ENCODE measurements at places on chromosomes 4 and X.

- no peak for DNase-seq
Measured at GRCh38 chr4:185488650-185489049, 17.1 kb upstream of the CCDC110 start.

DNA sequence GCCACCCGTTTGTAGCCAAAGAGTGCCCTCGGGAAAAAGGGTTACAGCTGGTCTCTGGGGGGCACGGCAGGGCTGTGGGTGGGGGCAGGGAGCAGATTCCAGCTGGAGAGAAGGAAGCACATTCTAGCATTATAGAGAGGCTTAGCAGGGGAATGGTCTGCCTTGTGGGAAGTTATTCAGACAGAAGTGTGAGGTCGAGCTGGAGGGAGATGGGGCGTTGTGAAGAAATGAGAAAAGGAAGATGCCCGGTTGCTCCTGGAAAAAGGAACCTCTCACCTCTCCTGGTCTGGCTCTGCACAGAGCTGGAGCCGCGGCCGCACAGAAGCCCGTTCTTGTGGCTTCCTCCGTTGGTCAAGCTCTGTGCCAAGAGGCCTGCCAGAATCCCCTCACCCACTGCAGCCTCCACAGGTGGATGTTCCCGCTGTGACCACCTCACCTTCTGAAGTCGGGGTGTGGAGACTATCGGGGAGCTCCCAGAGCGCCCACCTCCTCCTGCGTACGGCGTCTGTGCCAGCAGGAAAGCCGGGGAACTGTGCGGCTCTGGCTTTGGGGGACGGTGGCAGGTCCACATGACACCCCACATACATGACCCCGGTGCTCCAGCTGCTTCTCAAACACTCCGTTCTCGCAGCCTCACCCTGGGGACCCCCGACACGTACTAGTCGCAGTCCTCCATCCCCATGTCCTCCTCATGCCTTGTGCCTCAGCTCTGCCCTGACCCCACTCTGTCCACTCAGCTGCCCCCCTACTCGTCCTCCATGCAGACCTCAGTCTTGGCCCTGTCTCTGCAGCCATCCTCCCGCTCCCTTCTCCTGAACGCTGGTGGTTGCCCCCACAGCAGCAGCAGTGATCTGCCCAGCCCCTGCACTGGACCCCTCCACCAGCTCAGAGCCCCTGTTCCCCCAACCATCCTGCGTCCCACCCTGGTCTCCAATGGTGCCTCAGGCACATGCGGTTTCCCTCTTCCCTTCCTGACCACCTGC is 52.2 kb upstream of the HGFAC start:
- no peak for DNase-seq

GRCh38 chr4:83644677-83645659 is 109.1 kb downstream of the GPAT3 start:
- DNase-seq: peak; percentile 78

GRCh38 chrX:38954520-38954919 is 153.3 kb downstream of the MID1IP1 start:
- DNase-seq: no peak

GRCh38 chr4:33998291-33998690 is 2246.0 kb downstream of the ARAP2 start:
- no peak for DNase-seq

- DNase-seq: no peak
Measured at GRCh38 chr4:47017494-47017893, 13.9 kb upstream of the GABRB1 start.

DNA sequence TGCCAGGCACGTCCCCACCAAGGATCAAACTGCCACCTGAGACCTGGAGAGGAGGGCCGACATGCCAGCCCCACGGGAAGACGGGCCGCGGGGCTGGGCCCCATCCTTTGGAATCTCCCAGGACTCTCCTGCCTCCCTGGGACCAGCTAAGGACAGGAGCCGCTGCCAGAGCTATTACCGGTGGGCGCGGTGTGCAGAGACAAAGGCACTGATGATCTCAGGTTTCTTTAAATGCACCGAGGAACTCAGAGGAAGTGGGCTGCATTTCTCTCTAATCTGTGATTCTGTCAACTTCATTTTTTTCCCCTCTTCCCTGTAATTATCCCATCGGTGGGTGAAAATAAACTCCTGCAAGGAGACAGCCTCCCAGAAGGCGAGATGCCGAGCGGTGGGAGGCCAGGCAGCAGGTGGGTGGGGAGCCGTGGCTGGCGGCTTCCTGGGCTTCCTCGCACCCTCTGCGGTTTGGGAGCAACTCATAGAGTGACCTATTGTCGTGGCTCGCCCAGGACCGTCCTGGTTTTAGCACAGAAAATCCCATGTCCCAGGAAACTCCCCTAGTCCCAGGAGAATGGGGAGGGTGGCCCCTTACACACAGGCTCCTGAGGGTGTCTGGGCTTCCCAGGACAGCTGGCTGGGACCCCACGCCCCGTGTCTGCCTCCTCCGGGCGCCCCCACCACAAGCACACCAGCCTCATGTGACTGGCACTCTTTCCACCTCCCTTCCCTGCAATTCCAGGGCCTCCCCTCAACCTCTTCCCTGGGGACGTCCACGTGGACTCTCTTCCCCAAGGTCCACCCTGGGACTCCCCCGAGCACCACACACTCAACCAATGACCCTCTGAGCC is 62.3 kb upstream of the ADRA2C start:
- DNase-seq: no peak

DNA sequence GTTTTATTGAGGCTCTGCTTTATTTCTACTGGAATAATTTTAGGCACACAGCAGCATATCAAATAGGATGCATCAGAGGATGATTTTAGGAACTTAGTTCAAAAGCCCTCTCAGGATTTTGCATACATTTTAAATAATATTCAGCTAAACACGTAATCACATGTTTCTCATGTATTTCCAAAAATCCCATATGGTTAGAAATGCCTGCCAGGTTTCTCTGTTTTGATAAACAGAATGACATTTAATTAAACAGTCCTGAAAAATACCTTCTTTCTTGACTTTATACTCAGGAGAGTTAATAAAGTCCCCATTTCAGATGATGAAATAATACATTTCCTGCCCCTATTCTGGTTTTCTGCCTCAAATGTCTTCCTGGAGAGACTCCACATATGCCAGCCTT is 86.5 kb upstream of the AMELX start:
- DNase-seq: no peak

GRCh38 chr4:20252656-20253282 is 1.1 kb downstream of the SLIT2 start:
- no peak for DNase-seq

GRCh38 chr4:148651991-148652390 is 209.8 kb upstream of the NR3C2 start:
- no peak for DNase-seq

DNA sequence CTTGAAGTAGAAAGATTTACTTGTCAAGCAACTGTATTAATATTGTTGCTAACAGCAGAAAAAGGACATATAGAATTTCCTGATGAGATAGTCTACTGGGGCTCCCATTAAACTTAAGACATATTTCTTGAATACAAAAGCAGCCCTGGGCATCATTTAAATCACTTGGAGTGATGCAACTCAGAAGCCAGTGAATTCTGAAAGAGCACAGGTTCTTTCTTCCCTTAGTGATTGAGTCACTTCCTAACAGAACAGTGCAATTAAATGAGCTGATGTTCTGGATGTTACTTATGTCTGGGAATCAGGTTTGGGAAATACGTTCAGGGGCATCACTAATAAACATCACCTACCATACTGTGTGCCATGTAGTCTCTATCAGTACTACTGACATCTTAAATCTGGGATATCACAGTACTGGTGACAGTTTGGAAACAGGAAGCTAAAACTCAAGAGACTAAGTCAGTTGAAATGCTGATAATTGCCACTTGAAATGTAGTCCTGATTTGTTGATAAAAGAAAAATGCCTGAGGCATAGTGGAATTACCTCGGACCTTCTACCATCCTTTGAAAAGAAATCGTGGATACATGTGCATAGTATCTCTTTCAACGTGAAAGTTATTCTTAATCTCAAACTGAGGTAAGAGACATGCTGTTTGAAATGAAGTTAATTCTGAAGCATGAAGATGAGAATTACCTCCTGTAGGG is 249.2 kb upstream of the GPRIN3 start:
- DNase-seq: no peak

- DNase-seq: no peak
Measured at GRCh38 chr4:143586080-143586479, 72.6 kb downstream of the SMARCA5 start.

- no peak for DNase-seq
Measured at GRCh38 chrX:27445438-27445837, 17.7 kb downstream of the PPP4R3C start.

- DNase-seq: no peak
Measured at GRCh38 chr4:174038481-174038880, 245.0 kb downstream of the FBXO8 start.

DNA sequence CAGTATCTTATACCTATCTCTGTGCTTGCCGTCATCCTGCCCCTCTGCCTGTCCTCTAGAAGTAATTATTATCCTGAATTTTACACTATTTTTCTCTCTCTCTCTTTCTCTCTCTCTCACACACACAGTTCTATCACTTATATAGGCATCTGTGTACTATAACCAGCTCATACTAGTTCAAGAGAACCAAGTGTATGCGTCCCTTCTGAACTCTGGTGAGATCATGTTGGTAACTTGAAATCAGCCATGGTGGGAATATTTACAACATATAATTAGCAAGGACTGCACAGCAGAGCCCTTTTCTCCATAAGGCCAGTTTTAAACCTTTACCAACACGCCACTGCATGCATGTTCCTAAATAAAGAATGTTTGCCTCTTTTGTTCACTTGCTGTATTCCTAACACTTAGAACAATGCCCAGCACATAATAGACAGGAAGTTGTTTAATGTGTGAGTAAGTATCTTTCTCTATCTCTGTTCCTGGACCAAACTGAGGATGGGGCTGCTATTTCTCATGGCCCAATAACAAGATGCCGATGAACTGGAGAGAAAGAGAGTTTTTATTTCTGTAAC is 51.1 kb upstream of the IL21 start:
- no peak for DNase-seq

DNA sequence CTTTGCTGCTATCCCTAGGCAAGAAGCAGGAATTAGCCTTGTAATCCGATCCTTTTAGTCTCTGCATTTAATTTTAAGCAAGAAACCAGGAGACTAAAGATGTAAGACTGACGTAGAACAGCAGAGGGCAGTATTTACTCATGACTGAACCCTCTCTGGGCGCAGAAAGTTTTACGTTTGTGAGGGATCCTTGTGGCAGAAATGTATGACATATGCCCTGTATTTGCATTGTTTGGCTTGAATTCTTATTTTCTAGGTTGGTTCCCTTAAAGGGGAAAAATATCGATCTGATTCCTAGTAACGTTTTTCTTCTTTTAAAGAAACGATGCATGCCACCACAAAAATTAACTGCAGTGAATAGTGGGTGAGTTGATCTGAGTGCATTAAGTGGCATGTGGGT is 1.3 kb upstream of the FAT4 start:
- peak; percentile 80 for DNase-seq

- DNase-seq: no peak
Measured at GRCh38 chrX:36534900-36535299, 473.3 kb upstream of the FAM47C start.

DNA sequence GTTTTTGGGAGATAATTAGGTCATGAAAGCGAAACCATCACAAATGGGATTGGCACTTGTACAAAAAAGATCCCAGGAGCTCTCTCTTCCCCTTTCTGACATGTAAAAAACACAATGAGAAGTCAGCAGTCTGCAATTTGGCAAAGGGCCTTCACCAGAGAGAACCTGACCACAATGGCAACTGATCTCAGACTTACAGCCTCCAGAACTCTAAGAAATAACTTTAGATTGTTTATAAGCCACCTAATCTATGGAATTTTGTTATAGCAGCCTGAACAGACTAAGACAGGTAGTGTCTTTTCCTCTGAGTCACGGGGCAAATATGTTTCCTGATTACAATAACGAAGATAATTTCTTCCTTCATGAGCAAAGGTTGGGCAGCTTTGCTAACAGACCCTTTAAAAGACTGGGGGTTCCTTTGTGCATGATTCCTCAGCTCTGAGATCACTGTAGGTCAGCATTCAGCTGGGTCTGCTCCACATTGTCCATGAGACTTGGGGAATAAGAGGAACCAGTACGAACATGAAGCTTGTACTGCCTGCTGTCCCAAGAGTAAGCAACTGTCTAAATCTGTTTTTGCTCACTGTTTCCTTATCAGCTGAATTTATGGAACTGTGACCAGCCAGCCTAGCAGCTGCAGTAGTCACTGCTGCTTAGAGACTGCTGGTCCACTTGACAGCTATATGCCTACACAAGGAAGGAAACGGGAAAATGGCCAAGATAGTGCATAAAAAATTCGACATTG is 191.6 kb downstream of the ANAPC10 start:
- no peak for DNase-seq

GRCh38 chr4:15809058-15809457 is 30.9 kb downstream of the CD38 start:
- DNase-seq: peak; percentile 53
